ENCODE measurements at places on chromosomes 13 and 19. TPM values are rescaled to one million over a fixed set of nuclear protein-coding genes. Genes with fewer than 3 reads are reported as not detected.

The ALOX5AP gene
- not detected for total RNA-seq

The NR2F6 gene
- 70.9 TPM for total RNA-seq

The CALR gene
- 1,863 TPM for total RNA-seq

The DKKL1 gene
- total RNA-seq = 0.21 TPM

The RNF225 gene
- not detected for total RNA-seq

The HS6ST3 gene
- total RNA-seq = not detected

The ADGRE2 gene
- total RNA-seq = 0.10 TPM

The ZNF20 gene
- total RNA-seq = 11.4 TPM

The KISS1R gene
- not detected for total RNA-seq
